GM06990 (cell line): ENCODE measurements at places on chromosomes 1 and 21.
A peak's percentile ranks its signal among the peaks of the same experiment; 100 is the strongest.

- DNase-seq = no peak
Measured at GRCh38 chr21:37183749-37184148, 83.4 kb downstream of the VPS26C start.

- no peak for DNase-seq
Measured at GRCh38 chr1:34923490-34923889, 6.0 kb downstream of the DLGAP3 start.

- DNase-seq = no peak
Measured at GRCh38 chr1:54952950-54953718, 27.3 kb upstream of the TMEM61 start.

DNA sequence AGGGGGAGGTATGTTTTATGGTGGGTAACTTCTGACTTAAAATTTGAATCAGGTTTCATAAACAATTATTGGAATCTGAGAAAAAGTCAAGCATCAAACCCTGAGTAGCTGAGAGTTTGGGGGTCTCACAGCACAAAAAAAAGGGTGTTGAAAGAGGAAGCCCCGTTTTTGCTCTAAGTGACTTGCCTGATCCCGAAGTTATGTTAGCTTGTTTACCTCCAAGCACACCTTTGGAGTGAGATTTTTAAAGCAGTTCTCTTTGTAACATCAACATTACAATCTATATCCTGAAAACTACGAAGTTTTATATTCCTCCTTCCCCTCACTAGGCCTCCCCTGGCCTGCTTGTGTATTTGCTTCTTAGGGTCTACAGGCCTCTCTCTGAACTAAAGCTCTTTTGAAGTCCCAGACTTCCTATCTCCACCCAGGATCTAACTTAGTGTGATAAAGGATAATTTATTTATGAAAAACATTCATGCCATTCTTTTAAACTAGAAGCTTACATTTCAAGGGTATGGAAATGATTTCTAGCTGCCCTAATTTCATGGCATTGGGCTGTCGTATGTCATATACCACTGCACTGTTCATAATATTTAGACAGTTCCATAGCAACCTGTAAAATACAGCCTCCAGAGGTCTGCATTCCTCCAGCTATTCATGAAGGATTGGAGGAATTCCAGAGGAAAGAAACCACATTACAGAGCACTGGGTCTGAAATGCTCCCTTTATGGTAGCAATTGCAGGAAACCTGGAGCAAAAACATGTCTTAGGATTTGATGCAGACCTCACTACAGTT is 36.1 kb upstream of the RGS1 start:
- no peak for DNase-seq

DNA sequence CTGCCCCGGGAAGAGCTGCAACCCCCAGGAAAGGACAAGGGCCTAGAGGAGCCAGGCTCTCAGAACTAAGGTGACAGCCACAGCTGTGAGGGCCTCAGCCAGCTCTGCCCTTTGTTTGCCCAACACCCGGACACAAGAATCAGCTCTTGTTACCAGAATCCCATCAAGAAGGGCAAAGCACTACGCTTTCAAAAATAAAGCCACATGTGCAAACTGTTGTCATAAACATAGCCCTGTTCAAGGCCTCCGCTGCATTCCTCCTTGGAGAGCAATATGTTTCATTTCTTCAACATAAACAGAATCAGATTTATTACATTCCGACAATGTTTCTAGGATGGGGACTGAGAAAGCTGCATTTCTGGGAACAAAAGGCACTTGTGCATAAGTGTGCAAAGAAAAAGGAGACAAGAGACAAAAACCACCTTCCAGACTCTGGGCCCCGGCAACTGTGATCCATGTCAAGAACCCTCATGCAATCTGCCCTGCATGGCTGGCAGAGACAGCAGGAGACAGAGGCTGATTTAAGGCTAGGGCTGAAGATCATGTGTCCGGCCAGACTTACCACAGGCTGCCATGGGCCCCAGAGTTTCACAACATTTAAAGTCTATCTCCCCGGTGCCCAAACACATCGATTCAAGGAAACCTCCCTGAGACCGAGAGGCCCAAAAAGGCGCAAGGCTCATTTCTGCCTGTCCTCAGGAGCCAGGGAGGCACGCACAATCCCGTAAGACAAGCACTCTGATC is 71.0 kb downstream of the SSBP3 start:
- no peak for DNase-seq

DNA sequence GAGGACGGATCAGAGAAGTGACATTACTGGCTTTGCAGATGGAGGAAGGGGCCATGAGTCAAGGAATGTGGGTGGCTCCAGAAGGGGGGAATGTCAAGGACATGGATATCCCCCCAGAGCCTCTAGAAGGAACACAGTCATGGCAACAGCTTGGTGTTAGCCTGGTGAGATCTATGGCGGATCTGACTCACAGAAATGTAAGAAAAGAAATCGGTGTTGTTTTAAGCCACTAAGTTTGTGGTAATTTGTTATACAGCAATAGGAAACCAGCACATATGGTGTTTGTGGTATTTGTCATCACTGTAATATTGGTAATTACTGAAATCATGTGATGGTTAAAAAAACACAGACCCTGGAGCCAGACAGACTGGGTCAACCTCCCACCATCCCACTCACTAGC is 236.2 kb downstream of the SETD4 start:
- DNase-seq = no peak

- no peak for DNase-seq
Measured at GRCh38 chr21:39099859-39100258, 83.4 kb downstream of the PSMG1 start.

DNA sequence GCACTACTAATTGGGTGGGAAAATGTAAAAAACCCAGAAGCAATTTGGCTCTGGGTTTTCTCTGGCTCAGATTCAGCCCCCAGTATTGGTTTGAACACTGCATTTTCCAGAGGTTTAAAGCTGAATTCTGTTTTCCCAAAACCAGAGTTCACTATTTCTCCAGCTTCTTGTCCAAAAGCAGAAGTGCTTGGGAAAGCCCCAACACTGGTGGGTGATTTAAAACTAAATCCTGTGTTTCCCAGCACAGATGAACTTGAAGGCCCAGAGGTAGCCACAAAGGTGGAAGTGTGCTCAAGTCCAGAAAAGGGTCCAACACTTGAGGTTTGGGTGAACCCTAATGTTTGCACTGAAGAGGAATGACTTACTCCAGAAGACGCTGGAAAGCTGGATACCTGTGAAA is 678 bp downstream of the MCM3AP start:
- no peak for DNase-seq

DNA sequence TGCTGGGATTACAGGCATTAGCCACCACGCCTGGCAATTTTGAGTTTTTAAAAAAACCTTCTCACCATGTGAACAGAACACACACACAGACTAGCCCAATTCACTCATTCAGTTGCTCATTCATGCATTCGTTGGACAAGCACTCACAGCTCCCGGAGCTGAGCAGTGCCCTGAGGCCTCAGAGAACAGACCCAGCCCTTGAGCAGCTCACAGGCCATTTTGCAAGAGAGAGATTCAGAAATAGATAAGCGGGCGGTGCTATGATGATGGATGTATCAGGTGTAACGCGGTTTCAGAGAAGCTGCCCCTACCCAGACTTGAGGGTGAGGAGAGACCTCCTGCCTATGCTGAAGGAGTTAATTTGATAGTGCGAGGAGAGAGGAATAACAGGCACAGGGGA is 18.6 kb downstream of the PTAFR start:
- no peak for DNase-seq

GRCh38 chr1:119859647-119860046 is 36.7 kb downstream of the ADAM30 start:
- no peak for DNase-seq

GRCh38 chr1:119948342-119949214 is 52.3 kb upstream of the ADAM30 start:
- peak; percentile 14 for DNase-seq

DNA sequence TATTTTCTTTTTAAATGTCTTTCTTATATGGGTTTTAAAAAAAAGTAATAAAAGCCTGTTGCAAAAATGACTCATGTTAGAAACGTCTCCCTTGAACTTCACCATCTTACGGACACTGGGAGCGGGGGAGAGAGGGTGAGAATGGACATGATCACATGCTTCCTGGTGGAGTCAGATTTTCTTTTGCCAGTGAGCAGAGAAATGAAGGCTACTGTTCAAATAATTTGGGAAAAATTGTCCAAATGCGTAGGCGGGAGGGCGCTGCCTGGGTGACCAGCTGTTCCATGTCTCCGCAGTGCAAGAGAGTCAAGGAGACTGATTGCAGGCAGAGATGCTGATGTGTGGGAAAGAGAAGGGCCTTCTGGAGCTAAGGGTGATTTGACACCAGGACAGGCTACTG is 23.1 kb downstream of the EIF2D start:
- DNase-seq = no peak

- DNase-seq = no peak
Measured at GRCh38 chr1:184408580-184408979, 21.8 kb downstream of the C1orf21 start.

DNA sequence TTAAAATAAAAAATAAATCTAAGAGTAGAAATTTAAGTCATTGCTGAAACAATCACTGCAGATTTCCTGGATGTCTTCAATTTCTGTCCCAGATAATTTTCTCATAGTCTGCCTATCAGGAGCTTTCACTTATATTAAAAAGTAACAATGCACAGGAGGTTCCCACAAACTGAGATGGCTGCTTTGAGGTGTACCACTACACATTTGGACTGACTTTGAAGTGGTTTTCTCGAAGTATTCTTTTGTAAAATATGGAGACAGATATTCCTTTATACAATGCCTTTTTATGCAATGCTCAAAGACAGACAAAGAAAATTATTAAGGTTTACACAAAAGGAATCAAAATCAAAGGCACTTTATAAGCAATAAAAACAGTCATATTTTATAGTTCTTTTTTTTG is 24.5 kb downstream of the TOR1AIP2 start:
- no peak for DNase-seq

DNA sequence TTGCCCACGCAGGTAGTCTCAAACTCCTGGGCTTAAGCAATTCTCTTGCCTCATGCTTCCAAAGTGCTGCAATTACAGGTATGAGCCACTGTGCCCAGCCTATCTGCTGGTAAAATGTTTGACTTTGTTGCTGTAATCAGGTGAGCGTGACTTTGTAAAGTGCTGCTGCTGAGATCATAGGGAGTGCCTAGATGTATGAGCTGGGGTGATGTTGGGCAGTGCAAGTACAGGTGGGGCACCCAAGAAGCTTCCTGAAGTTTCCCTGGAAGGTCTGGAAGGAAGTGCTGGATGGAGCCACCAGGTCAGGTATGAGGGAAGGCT is 43.1 kb downstream of the KIF21B start:
- no peak for DNase-seq

DNA sequence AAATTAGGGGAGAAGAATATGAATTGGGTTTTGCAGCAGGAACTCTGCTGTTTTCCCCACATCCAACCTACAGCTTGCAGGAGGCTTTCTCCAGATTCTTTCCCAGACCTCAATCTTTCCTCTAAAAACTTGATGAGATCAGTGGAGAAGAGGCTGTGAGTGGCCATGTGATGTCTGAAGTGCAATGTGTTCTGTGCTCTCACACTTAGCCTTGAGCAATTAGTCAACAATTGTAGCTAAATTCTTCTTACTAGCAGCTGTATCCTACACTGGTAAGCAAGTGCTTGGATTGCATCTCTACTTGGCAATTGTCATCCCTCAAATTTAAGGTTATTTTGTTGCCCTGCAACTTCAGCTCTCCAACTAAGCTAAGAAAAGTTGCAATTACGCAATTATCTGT is 807.3 kb upstream of the RGS18 start:
- DNase-seq = no peak

DNA sequence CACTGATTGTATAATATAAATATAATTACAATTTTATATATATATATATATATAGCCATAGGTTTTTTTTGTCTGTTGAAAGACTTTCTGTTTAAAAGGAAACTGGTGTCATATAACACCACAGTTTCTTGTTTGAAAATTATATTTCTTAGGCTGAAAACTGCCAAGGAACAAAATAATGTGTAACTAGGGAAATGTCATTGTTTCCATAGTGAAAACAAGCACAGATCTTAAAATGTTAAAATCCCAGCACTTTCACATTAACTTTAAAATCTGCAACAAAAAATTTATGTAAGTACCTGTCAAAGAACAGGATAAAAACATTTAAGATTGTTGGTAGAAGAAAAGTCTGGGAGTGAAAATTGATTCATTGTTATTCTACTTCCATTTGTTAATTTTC is 104.2 kb downstream of the ATP6V1G3 start:
- DNase-seq = no peak

DNA sequence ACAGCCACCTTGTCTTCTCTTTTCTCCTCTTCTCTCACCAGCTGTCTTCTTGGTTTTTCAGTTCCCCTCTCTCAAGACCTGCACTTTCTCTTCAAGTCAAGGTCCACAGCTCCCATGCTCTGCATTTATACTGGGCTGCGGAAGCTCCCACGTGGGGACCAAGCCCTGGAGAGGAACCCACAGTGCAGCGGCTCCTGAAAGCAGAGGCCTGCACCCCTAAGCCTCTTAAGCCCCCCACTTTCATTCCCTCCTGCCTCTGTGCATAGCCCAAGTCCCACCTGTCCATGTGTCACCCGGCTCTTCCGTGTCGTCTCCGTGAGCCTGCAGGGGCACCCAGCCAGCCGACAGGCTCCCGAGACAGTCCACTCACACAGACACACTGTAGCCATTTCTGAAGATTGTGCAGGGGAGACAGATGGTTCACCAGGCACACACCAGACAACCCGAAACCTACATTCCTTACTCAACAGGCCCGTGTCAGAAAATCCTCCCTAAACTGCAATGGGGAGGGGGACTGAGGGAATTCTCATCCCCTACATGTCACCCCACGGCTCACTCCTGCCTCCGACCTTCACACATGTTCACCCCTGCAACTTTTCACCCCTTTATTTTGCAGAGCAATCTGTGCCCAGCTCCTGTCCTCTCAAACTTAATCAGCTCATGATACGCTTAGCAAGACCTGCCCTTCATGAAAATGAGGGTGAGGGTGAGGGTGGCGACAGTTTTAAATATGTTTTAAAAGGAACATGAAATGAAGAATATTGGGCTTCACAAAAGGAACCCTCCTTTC is 6.3 kb downstream of the MX2 start:
- peak; percentile 79 for DNase-seq

DNA sequence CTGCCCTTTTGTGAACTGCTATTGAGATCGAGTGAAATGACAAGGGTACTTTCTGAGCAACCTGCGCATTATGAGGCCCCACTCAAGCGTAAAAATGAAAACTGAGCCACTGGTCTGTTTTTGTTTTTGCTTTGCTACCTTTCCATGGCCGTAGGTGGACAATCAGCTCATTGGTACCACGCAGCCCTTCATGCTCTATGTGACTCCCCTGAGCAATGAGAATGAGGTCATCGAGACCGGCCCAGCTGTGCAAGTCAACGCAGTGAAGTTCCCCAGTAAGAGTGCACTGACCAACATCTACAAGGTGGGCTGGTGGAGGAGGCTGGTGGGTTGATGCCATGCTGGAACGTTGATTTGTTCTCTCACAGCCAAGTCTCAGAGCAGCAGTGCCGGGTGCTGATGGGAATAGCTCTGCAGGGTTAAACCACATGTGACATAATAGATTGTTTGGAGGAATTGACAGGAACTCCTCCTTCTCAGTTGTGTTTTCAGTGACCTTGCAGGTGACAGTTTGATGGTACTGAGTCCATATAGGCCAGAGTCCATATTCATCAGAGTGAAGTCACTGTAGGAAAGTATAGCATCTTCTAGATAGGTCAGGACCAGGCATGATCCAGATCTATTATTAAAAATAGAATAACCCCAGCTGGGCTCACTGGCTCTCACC is 170.3 kb downstream of the VPS13D start:
- no peak for DNase-seq

GRCh38 chr1:15355968-15356625 is 53.6 kb upstream of the EFHD2 start:
- DNase-seq = no peak

GRCh38 chr21:33685613-33686197 is 43.4 kb downstream of the ITSN1 start:
- no peak for DNase-seq
